ENCODE measurements at places on chromosomes 2 and 18.
A peak's percentile ranks its signal among the peaks of the same experiment; 100 is the strongest.

- DNase-seq = peak; percentile 59
Measured at GRCh38 chr2:144660518-144661316, 140.8 kb upstream of the ZEB2 start.

- DNase-seq = peak; percentile 75
Measured at GRCh38 chr2:177147093-177147694, 65.4 kb upstream of the HNRNPA3 start.

DNA sequence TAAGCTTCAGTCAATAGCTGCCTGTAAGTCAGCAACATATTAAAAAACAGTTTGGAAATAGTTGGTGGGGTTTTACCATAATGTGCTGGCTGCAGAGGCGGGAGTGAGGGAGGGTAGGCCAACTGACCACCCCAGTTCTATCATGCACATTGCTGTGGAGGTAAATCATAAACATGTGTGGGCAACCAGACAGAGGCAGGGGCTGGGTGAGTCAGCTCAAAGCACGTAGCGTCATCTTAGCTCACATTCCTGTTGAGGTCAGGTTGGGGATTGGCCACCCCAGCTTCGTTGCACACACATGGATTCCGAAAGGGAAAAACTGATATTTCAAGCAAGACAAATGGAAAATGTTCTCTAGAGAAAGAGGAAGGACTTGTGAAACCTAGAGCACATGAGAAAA is 19.5 kb downstream of the GPR45 start:
- DNase-seq = peak; percentile 94

- DNase-seq = peak; percentile 60
Measured at GRCh38 chr18:45166836-45167551, 448.3 kb upstream of the SLC14A2 start.

GRCh38 chr2:205119136-205119535 is 563.2 kb upstream of the NRP2 start:
- peak; percentile 91 for DNase-seq

DNA sequence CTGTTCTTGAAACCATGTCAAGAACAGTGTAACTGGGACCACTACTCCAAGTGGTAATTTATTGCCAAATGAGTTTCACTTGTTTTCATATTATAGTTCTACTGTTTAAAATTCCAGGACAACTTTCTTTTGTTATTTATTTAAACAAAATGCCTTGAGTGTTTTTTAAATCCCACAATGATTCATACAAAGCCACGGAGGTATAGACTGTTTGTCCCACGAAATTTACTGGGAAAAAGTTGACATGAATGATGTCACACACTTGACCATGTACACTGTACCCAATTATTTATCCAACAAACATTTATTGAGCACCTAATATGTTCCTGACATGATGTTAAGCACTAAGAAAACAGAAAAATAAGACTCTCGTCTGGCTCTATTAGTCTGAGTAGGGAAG is 243.9 kb upstream of the SIX2 start:
- DNase-seq = no peak

DNA sequence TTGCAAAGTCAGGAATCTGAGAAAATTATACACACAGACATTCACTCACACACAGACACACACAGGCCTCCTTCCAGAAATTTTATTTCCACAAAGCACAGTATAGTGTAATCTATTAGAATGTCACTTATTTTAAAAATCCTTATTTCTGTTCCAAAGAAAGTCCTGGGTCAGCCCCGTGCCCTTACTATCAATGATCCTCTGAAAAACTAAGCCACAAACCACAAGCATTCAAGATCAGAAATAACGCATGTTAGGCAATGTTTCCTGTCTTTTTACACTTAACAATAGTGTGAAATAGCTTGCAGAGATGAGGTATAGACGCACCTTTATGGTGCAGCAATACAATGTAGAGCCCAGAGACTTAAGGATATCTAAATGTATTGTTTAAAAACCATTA is 25.8 kb downstream of the TBC1D8 start:
- peak; percentile 86 for DNase-seq

DNA sequence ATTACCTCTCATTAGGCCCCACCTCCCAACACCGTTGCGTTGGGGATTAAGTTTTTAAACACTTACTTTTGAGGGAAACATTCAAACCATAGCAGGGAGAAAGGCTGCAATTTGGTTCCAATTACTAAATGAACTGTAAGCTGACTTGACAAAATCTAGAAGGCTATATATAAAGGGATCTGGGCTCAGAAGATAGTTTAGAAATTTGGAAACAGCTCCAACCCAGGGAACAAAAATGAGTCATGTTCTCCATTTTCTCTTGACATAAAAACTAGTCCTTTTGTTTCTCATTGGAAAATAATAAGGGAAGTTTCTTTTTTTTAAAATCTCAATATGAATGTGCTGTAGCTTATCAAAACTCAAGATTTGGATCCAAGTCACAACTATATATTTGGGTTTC is 17.5 kb downstream of the MOGAT1 start:
- no peak for DNase-seq

DNA sequence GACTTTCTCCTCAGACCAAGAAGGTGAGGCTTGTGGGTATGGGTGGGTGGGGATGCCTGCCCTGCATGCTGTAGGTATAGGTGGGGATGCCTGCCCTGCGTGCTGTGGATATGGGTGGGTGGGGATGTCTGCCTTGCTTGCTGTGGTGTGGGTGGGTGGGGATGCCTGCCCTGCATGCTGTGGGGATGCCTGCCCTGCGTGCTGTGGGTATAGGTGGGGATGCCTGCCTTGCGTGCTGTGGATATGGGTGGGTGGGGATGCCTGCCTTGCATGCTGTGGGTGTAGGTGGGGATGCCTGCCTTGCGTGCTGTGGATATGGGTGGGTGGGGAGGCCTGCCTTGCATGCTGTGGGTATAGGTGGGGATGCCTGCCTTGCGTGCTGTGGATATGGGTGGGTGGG is 278.4 kb downstream of the NEDD4L start:
- DNase-seq = no peak

DNA sequence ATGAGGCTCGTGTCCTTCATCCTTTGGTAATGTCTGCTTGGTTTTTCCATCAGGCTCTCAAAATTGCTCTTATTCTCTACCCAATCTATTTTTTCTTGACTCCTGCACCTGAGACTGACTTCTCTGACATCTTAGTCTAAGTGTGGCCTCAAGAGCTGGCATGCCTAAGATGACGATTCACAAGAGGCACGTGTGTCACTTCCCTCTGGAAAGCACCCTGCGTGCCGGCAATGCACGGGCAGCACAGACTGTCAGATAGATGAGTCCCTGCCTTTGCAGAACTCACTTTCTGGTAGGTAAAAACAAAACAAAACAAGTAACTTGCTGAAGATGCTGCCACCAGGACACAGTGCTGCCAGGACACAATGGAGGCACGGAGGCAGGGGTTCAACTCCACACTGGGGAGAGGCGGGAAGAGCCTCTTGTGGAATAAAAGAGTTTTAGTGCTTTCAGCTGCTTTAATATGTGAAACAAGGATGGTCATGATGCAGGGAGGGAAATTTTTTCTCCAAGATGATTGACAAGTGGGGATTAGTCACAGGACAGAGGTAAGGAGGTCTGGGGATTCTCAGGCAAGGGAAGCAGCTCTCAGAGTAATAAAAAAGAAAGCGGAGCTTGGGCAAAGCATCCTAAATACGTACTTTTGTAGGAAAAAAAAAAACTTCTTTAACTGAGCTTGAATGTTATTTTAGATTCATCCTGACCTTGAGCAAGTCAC is 27.3 kb downstream of the CYB5A start:
- DNase-seq = no peak

DNA sequence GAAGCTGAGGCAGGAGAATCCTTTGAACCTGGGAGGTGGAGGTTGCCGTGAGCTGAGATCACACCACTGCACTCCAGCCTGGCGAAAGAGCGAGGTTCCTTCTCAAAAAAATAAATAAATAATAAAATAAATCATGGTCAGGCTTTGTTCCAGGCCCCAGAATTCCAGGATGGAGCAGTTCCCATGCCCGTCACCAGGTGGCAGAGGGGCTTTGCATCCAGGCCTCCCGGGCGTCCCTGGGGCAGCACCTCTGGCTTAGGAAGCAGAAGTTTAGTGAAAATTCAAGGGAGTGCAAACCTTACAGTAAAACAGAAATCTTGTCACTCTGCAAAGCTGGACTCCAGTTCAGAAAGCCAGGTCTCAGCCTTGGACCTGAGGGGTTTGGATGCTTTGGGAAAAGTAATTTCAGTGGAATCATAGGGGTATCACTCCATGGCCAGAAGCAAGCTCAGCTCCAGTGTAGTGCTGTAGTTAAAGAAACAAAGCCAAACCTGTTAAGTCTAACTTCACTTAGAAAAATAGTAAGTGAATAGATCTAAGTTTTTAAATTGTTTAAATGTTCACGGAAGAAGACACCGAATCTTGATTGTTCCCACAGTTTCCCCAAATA is 512.7 kb downstream of the CMPK2 start:
- peak; percentile 7 for DNase-seq

DNA sequence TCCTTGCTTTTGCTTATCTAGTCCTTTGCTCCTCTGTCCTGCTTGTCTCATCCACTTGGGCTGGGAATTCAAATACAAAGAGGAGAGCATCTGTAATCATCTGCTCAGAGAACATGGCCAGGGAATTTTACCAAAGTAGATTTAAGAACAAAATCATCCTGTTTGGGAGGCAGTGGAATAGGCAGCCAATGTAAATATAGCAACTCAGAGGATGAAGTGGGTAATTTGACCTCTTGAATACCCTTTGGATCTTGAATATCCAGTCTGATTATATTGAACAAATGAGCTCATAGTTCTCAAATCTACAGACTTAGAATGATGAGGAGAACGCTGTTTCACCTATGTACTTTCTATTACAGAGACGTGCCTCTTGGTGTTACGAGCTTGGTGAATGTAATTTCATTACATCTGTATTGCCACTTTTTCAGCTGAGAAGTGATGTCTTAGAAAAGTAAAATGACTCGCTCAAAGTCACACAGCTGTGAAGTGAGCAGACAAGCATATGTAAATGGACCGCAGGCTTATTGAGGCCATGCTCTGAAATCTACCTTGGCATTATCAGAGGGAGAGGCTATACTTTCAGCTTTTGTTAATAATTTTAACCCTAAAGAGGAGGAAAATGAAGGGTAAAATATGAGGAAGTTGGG is 266.3 kb downstream of the MTX2 start:
- DNase-seq = peak; percentile 79

GRCh38 chr2:23757686-23758433 is 169.1 kb downstream of the ATAD2B start:
- DNase-seq = peak; percentile 82

- peak; percentile 85 for DNase-seq
Measured at GRCh38 chr2:55555977-55556376, 36.5 kb downstream of the CFAP36 start.

DNA sequence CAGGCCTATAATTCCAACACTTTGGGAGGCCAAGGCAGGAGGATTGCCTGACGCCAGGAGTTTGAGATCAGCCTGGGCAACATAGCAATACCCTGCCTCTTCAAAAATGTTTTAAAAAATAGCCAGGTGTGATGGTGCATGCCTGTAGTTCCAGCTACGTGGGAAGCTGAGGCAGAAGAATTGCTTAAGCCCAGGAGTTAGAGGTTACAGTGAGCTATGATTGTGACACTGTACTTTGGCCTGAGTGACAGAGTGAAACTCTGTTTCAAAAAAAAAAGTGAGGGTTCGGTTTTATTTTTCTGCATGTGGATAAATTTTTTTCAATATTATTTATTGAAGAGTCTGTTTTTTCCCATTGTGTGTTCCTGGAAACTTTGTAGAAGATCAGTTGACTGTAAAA is 208.1 kb downstream of the SLC4A3 start:
- DNase-seq = no peak

DNA sequence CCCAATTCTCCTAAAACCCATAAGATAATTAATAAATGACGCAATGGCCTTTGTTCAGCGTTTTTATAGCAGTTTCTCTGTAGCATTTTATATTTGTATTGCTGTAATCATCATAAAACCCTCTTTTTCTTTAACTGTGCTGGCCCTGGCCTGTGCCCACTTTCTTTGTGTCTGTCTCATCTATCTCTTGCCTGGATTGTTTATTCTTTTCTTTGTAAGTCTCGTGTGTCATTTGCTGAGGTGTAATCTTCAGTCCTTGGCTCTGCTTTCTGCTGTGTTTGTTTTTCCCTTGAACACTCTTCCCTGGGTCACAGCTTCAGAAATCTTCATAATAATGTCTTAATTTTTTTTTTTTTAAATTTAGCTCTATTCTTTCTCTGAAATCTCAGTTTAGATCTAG is 525.8 kb upstream of the LINC00305 start:
- no peak for DNase-seq

GRCh38 chr2:150472511-150472899 is 15.0 kb downstream of the RND3 start:
- peak; percentile 78 for DNase-seq

DNA sequence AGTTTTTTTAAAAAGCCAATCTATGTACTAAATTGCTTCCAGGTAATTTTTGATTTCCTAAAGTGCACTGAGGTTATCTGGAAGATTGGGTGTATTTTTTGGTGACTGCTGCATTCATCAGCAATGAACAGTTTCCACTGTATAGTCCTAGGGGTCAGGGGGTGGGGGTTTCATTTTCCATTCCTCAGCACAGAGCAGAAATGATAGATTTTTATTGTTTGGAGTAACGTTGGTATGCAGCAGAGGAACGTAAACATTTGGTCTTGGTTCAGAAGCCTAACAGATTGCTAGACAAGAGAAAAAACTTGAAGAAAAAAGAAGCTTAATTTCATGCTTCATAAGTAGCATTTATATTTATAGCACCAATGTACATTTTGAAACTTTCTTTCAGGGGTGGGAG is 54.9 kb downstream of the ZCCHC2 start:
- no peak for DNase-seq

- DNase-seq = peak; percentile 76
Measured at GRCh38 chr2:235605312-235606003, 111.6 kb downstream of the AGAP1 start.

- peak; percentile 78 for DNase-seq
Measured at GRCh38 chr2:217248312-217248935, 388.6 kb upstream of the TNP1 start.

GRCh38 chr2:196291873-196292800 is 120.8 kb upstream of the STK17B start:
- peak; percentile 96 for DNase-seq

GRCh38 chr2:128602699-128603101 is 284.0 kb upstream of the HS6ST1 start:
- DNase-seq = no peak

DNA sequence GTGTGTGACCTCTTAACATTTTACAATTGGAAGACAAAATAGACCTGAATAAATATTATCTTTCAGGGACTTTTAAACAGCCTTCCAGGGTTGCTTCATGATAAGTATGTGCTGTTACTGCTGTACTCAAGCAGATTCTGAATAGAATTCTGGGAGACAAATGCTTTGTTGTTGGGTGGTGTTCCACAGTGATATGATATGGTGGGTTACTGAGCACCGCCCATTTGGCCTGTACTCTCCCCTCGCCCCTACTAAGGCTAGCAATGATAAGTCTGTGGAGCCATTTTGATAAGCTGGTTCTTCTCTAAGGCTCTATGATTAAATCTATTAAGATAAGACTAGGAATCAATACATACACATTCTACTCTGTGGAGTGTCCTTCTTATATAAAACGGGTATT is 89.8 kb upstream of the ITGA4 start:
- no peak for DNase-seq

DNA sequence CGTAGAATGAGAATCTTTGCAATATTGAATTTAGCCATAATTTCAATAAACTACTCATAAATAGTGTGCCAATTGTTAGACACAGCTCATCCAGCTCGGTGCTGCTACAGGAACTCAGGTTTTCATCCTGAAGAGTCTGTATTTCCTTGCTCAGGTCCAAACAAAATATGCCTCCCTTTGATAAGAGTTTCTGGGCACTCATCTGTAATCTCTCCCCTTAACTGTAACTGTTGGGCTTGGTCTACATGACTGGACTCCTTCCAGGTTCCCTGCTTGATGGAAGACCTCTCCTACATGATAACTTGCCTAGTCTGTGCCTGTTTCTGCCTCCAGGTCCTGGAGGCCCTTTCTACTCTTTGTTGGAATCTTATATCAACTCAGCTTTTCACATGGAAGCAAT is 57.9 kb downstream of the GCA start:
- DNase-seq = no peak

Data from renal cortical epithelial cell (primary cell).